Suppressor macrophage treated with lipopolysaccharide for 1 hour (primary cell): ENCODE measurements at places on chromosomes 13 and 19.

DNA sequence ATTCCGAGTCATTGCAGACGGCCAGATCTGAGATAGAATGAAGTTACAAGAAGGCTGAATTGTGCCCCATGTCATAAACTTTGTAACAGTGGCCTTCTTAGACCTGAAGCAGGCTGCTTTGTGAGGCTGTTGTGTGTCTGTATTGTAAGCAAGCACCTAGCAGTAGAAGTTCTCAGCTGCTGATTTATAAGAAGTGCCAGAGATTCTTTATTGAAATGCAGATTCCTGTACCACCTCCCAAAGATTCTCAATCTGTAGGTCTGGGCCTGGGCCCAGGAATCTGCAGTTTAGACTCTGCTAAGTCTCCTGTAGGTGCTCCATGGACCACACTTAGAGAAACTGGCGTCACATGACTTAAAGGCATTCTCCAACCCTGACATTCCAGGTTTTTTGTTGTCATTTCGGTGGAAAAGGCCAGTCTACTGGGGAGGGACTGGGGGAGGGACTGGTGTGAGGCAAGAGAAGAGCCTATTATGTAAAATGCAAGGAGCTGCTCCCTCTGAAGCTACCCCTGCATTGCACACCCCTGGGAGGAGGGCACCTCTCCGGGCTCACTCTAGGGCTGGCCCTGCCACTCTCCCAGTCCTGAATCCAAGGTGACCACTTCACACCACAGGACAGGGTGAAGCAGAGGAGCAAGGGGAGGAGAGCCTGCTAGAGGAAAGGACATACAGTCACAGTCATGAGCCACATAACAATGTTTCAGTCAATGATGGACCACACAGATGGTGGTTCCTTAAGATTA lies 769 bp upstream of the TMEM272 start:
- no peak for DNase-seq

- peak; percentile 1 for DNase-seq
Observed at GRCh38 chr13:38045278-38046048, 175.9 kb upstream of the TRPC4 start.

- DNase-seq, result no peak
Observed at GRCh38 chr13:111548301-111548700, 227.9 kb downstream of the TEX29 start.

DNA sequence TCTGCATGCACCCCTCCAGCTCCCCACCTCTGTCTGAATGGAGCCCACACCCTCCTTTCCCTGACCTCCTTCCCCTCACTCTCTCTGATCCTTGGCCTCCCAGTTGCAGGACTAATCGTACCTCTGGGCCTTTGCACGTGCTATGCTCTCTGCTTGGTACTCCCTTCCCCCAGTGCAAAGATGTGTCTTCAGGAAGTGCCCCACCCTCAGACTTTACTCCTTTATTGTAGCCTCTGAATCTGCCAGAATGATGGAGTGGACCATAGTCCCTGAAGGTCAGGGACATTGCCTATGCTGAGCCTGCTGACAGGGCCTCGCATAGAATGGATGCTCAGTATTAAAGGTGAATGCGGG lies 1.3 kb upstream of the JUND start:
- no peak for DNase-seq

GRCh38 chr19:45781214-45782161 lies 802 bp downstream of the DMPK start:
- DNase-seq, result peak; percentile 52
